ENCODE measurements at places on chromosomes 1 and 21. TPM values are rescaled to one million over a fixed set of nuclear protein-coding genes. Genes with fewer than 3 reads are reported as not detected.

The AUNIP gene
- total RNA-seq, result 5.0 TPM

The INPP5B gene
- 20.4 TPM for total RNA-seq

The TCHHL1 gene
- not detected for total RNA-seq

The IQGAP3 gene
- total RNA-seq, result 13.6 TPM

The LAMB3 gene
- total RNA-seq, result 0.72 TPM

The ATP6V1G3 gene
- total RNA-seq, result not detected

The PRRX1 gene
- total RNA-seq, result 65.4 TPM

Data from IMR-90 (cell line).